Spleen (tissue), 13 donors: ENCODE measurements at places on chromosomes 4 and X. TPM values are rescaled to one million over a fixed set of nuclear protein-coding genes. Genes with fewer than 3 reads are reported as not detected.

DNA sequence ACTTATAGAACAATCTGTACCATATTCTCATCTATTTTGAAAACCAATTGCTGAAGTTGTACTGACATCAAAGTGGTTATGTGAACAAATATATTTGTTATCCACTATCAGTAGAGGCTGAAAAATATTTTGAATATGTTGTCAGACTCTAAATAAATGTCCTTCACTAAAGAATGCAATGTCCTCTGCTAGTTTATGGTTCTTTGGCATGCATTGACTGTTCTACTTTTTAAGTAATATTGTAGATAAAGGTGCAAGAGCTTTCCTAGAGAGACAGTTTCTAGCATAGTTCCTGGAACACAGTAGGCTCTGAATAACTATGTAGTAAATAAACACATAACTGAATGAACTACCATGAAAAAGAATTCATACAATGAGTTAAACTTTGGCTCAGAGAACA is 18.2 kb upstream of the COX7B2 start:
- H3K4me3 ChIP-seq = no peak overlapping the region
- DNase-seq = no peak
- H3K4me1 ChIP-seq = no peaks in the 10 kb centered on the region
- no peaks in the 10 kb centered on the region for H3K36me3 ChIP-seq
- H3K27ac ChIP-seq = no peak overlapping the region

DNA sequence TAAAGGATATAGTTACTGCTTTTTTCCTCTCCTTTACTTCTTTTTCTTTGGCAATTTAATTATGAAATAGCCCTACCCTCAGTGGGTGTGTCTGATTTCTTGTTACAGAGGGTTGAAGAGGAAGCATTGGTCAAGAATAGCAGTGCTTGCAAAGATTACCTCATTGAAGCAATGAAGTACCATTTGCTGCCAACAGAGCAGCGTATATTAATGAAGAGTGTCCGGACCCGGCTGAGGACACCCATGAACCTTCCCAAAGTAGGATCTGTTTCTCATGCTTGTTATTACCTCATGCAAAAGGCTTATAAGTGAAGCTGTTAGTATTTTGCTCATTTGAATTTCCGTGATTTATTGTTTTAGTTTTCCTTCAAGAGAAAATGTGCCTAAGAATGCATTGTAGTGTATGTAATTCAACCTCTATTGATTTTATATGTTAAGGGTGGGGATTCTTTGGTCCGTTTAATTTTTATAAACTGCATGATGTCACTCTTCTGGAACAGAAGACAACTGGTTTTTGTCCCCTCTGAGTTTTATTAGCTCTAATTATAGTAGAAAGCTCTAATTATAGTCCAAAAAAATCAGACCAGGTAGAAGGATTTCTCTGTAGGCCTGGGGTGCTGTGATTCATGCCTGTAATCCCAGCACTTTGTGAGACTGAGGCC is 27.9 kb upstream of the MSMO1 start:
- H3K36me3 ChIP-seq = peaks cover 12% of the 10 kb centered on the region
- peaks cover 11% of the 10 kb centered on the region for H3K4me1 ChIP-seq
- H3K4me3 ChIP-seq = no peak overlapping the region
- DNase-seq = no peak

GRCh38 chrX:110675886-110676285 is 119.7 kb downstream of the CHRDL1 start:
- no peak for DNase-seq
- H3K27me3 ChIP-seq = no peaks in the 10 kb centered on the region
- no peaks in the 10 kb centered on the region for H3K4me1 ChIP-seq
- H3K4me3 ChIP-seq = no peak overlapping the region
- H3K27ac ChIP-seq = no peak overlapping the region

DNA sequence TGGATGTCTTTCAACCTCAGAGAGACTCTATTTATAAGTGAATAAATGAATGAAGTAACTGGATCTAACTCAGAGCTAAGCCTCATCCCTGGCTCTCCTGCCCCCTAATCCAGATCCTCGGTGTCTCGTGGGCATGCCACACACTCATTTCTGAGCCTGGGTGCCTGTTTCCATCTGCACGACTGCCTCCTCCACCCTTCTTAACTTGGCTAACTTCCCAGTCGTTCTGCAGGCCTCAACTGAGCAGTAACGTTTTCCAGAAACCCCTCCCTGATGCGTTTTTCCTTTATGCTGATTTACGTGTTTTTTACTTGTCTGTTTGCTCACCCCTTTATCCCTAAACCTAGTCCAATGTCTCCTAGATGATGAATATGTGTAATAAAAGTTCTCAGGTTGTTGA is 186.9 kb upstream of the HS3ST1 start:
- H3K4me3 ChIP-seq = no peak overlapping the region
- peaks cover 4% of the 10 kb centered on the region for H3K4me1 ChIP-seq
- H3K36me3 ChIP-seq = no peaks in the 10 kb centered on the region
- H3K27ac ChIP-seq = no peak overlapping the region
- DNase-seq = no peak

DNA sequence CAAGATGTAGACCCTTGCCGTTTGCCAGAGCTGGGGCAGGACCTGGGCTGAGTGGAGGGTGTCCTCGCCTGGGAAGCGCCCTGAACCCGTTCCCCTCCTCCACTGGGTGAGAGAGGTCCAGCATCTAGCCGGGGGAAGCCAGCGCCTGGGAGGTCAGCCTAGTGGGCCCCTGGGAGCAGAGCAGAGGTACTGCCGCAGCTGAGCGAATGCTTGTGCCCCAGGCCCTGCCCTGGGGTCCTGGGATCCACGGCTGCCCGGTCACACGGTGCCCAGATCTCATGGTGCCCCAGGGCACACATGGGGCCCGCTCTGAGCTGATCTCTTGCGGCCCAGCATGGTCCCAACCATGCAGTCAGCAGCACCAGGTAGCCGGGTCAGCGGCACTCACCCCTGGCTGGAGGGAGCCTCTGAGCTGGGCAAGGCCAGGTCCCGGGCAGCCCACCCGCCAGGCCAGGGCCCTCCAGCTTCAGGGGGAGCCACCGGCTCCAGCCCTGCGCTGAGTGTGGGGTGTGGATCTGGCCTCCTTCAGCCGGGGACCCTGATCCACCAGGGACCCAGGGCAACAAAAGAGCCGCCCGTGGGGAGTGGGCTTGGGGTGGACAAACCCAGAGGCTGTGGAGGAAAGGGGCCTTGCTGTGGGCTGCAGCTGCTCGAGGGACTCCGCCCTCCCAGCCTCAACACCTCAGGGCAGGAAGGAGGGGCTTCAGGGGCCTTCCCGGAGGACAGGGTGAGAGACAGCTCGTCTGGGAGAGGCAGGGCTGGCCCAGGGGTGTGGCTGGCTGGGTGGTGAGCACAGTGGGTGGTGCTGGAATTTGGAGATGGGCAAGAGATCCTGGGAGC is 4.1 kb upstream of the CPLX1 start:
- peak; percentile 67 for DNase-seq
- H3K36me3 ChIP-seq = no peaks in the 10 kb centered on the region
- peaks cover 15% of the 10 kb centered on the region for H3K4me1 ChIP-seq
- H3K27me3 ChIP-seq = peaks cover 25% of the 10 kb centered on the region

DNA sequence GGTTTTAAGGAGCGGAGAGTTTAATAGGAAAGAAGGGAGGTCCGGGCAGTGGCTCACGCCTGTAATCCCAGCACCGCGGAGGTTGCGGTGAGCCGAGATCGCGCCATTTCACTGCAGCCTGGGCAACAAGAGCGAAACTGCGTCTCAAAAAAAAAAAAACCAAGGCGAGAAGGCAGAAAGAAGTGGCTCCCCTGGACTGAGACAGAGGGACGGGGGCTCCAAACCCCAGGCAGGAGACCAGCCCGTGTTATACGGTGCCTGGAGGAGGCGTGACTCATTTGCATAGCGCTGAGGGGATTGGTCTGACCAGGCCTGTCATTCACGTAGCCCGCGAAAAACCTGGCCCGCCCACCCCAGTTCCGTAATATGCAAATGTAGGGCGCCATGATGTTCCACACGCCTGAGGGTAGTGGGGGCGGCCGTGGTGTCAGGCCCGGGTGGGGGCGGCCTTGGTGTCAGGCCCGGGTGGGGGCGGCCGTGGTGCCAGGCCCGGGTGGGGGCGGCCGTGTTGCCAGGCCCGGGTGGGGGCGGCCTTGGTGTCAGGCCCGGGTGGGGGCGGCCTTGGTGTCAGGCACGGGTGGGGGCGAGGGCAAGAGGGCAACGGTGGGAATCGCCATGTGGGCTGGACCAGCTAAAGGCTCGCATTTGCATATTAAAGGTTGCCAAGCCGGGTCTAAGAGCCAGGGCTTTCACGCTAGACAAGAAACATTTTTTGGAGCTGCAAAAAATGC is 2.1 kb downstream of the PLCXD1 start:
- H3K4me1 ChIP-seq = peaks cover 8% of the 10 kb centered on the region
- peak overlapping the region; percentile 52 for H3K4me3 ChIP-seq
- peaks cover 15% of the 10 kb centered on the region for H3K36me3 ChIP-seq
- peak; percentile 96 for DNase-seq
- peak overlapping the region; percentile 86 for H3K27ac ChIP-seq

- H3K27me3 ChIP-seq = no peaks in the 10 kb centered on the region
- no peaks in the 10 kb centered on the region for H3K36me3 ChIP-seq
- no peak overlapping the region for H3K27ac ChIP-seq
- no peak for DNase-seq
- no peak overlapping the region for H3K4me3 ChIP-seq
Measured at GRCh38 chr4:176193938-176194337, 1.4 kb downstream of the SPATA4 start.

DNA sequence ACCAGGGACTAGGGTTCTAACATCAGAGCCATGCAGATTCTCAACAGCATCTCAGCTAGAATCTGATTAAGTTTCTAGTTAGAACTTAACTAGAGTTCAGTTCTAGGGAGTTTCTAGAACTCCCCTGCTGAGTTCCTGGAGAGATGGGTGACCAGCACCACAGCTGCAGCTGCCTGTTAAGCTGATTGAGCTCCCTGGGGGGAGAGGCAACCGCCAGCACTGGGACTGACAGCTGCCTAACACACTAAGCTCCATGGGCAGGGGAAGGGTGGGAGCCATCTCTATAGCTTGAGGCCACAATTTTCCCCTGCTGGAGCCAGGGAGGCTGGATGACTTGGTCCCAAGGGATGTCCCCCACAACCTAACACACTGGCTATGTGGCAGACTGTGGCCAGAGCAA is 84.2 kb downstream of the CHIC1 start:
- no peak for DNase-seq
- no peaks in the 10 kb centered on the region for H3K27me3 ChIP-seq
- H3K4me1 ChIP-seq = no peaks in the 10 kb centered on the region
- H3K36me3 ChIP-seq = no peaks in the 10 kb centered on the region
- no peak overlapping the region for H3K27ac ChIP-seq

GRCh38 chr4:36900446-36900987 is 344.0 kb upstream of the NWD2 start:
- no peak overlapping the region for H3K4me3 ChIP-seq
- H3K27me3 ChIP-seq = no peaks in the 10 kb centered on the region
- no peak overlapping the region for H3K27ac ChIP-seq
- no peaks in the 10 kb centered on the region for H3K4me1 ChIP-seq
- DNase-seq = no peak

GRCh38 chr4:118586357-118586790 is 98.8 kb upstream of the METTL14 start:
- peaks cover 12% of the 10 kb centered on the region for H3K4me1 ChIP-seq
- no peaks in the 10 kb centered on the region for H3K36me3 ChIP-seq
- peak overlapping the region; percentile 24 for H3K27ac ChIP-seq
- no peaks in the 10 kb centered on the region for H3K27me3 ChIP-seq
- DNase-seq = no peak

- H3K4me3 ChIP-seq = no peak overlapping the region
- no peaks in the 10 kb centered on the region for H3K4me1 ChIP-seq
- no peak for DNase-seq
- H3K27me3 ChIP-seq = no peaks in the 10 kb centered on the region
- no peak overlapping the region for H3K27ac ChIP-seq
- H3K36me3 ChIP-seq = peaks cover 86% of the 10 kb centered on the region
Measured at GRCh38 chr4:26429910-26430309, 60.4 kb downstream of the CCKAR start.

DNA sequence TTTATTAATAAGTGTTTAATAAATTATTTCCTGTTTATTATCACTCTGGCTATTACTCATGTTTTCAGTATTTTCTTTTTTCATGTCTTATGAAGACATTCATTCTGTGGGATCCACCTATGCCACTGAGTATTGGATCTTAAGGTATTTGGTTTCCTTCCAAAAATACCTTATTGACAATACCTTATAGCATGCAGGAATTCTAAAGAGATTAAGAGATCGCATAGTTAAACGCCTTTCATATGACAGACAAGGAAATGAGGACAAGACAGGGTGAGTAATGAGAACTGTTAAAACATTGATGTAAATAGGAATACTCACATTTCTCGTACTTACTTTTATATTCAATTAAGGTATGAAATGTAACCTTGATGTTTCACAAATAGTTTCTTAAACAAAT is 38.2 kb upstream of the TMPRSS11B start:
- H3K27me3 ChIP-seq = no peaks in the 10 kb centered on the region
- no peak overlapping the region for H3K4me3 ChIP-seq
- H3K27ac ChIP-seq = no peak overlapping the region
- DNase-seq = no peak

DNA sequence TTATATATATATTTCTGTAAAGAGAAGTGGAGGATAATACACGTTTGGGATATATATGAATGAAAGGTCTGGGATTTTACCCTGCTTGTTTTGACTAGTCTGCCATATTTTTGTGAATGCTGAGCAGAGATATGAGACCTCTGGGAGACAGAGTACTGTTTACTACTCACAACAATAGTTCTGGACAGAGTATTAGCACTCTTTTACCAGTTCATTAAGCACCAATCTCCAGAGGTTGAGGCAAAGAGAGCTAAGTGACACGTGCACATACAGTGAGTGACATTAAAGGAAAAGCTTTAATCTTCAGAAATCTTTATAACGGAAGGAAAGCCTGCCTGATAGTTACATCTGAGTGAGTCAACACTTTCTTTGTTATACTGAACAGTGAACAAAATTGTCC is 1452.7 kb upstream of the TENM3 start:
- H3K27me3 ChIP-seq = no peaks in the 10 kb centered on the region
- H3K4me1 ChIP-seq = no peaks in the 10 kb centered on the region
- no peaks in the 10 kb centered on the region for H3K36me3 ChIP-seq
- DNase-seq = no peak
- no peak overlapping the region for H3K4me3 ChIP-seq

GRCh38 chr4:2354118-2354517 is 64.3 kb downstream of the ZFYVE28 start:
- H3K36me3 ChIP-seq = no peaks in the 10 kb centered on the region
- no peak overlapping the region for H3K27ac ChIP-seq
- no peaks in the 10 kb centered on the region for H3K27me3 ChIP-seq
- DNase-seq = no peak
- peaks cover 23% of the 10 kb centered on the region for H3K4me1 ChIP-seq

CYSLTR1 gene
- total RNA-seq = 21.0 TPM

BEND2 gene
- total RNA-seq = 0.83 TPM

SPP1 gene
- 1.5 TPM for total RNA-seq

GSX2 gene
- total RNA-seq = not detected

TCEAL9 gene
- 39.5 TPM for total RNA-seq

BEX5 gene
- total RNA-seq = 4.0 TPM

KLHL13 gene
- total RNA-seq = 2.7 TPM

TENM3 gene
- 13.0 TPM for total RNA-seq

FHIP1A gene
- total RNA-seq = 2.3 TPM

PDE5A gene
- 9.5 TPM for total RNA-seq

SYP gene
- 3.5 TPM for total RNA-seq
